Smooth muscle cell of the brain vasculature (primary cell): ENCODE measurements at places on chromosomes 7 and 10.

- DNase-seq, result no peak
Measured at GRCh38 chr10:120982507-120982906, 131.3 kb downstream of the WDR11 start.

DNA sequence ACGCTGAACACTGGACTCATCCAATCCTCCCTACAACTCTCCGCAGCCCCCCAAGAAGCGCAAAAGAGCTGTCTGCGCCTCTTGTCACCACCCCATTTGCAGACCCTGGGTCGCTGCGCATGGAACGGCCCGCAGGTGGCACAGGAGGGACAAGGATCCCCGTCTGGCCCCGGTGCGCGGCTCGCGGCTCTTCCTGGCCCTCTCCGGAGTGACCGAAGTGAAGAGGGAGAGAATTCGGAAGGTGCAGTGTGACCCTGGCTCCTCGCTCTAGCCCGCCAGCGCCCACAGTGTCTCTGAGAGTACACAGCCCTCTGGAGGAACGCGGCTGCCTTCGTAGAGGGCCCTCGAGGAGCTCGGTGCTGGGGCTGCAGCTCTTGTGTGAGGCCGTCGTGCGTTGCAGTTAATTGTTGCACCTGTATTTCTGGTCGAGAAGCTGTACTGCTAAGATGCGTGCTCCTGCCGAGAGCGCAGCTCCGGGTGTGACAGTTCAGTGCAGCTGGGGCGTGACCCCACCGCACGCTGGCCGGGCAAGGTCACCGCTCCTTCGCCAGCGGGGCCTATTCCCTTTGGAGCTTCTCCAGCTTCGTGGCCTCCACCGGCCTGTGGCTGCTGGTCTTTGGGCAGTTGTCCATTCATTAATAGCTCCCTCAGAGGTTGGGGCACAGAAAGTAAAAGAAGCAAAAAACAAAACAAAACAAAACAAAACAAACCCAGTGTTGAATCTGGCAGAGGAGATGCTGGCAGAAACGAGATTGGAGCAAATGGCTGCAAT is 119.0 kb downstream of the SEC23IP start:
- no peak for DNase-seq

DNA sequence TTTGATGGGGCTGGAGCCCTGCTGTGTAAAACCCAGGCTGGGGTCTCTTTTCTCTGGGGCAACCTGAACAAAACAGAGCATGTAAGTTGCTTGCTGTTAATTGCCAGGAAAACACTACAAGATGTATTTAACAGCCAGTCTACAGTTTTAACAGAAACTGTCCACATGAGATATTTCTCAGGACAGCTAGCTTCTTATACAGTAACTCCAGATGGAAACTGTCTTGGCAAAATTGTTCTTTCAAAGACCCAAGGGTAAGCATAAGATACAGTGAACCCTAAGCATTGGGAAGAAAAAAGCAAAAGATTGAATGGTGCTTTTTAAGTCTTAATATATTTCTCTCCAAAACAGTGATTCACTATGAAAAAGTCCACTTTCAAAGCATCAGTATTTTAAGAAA is 8.1 kb downstream of the FKBP14 start:
- no peak for DNase-seq

- no peak for DNase-seq
Measured at GRCh38 chr7:36057323-36057722, 95.7 kb upstream of the EEPD1 start.

GRCh38 chr10:63355682-63356081 is 110.1 kb downstream of the JMJD1C start:
- no peak for DNase-seq

DNA sequence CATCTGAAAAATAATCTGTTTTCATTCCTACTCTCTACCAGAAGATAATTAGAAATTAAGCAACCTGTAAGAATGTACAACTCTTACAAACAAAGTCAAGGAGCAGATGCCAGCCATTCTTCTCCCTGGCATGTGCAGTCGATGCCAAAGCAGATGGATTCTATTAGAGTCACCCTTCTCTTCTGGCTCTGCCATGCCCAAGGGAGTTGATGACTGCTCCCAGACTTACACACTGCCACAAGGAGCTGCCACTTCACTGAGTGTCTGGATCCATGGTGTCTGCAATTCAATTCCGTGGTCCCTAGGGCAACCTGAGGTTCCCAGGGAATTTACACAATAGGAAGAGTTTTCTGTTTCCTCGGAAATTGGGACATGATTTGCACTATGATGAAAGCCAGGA is 89.1 kb upstream of the IFRD1 start:
- no peak for DNase-seq

GRCh38 chr7:143256932-143257331 is 6.3 kb upstream of the GSTK1 start:
- no peak for DNase-seq

DNA sequence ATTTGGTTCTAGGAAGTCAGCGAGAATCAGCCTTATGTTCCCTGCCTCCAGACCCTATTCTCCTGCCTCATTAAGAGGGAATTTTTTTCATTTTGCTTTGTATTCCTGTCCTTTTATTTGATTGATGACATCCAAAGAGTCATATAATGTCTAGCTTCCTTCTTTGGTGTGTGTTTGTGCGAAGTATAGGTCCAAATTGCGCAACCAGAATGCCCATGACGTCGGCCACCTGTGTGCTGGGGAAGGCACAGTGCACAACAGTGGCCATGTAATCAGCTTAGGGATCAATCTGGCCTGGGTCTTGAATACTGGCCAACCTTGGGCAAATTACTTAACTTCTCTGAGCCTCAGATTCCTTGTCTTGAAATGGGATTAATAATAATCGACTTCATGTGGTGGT is 206.2 kb downstream of the VTI1A start:
- DNase-seq, result no peak

DNA sequence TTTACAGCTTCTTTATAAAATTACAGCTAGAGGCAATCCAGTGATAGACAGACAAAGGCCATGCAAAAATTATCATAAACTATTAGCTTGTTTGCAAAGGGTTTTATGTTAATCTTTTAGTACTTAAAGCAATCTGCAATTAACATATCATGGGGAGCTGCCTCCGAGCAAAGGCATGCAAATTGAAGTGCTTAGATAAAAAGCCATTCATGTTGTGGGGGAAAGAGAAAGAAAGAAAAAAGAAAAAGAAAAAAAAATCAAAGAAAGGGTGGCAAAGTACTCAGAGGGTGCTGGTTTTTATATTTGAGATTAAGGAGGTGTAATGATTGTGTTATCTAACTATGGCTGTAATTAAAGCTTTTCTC is 799.5 kb downstream of the LRMDA start:
- no peak for DNase-seq

DNA sequence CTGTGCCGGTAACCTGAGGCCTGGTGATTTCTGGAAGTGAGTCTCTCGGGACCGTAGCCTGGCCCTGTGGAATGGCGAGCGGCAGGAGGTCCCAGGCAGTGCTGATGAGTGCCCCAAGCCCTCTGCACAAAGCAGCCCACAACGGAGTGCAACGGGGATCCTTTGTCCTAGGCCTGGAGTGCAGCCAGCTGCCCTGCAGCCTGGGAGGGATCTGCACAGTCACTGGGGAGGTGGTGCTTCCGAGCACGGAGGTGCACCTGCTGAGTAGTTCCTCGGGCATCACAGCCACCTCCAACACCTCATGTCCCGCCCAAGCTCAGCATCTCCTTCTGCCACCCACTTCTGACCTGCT is 162.8 kb upstream of the ZMIZ1 start:
- DNase-seq, result no peak

GRCh38 chr7:154431045-154431444 is 378.8 kb downstream of the DPP6 start:
- DNase-seq, result no peak

- no peak for DNase-seq
Measured at GRCh38 chr10:58806970-58807628, 294.4 kb downstream of the BICC1 start.

DNA sequence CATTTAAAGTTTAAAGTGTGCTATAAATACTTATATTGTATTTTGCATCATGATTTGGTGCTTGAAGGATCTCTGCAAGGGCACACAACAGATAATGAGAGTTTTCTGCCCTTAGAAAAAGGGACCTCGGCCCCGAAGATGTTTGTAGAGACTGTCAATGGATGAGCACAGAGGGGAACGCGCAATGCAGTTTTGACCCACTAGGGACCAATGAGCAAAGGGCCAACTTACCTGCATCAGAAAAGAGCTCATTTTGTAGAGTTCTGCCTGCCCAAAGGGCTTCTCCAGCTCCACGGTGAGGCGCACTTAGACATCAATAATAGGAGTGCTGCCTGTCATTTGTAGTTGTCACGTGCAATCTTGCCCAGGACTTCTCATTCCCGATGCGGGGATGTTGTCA is 91.1 kb downstream of the BUB3 start:
- DNase-seq, result no peak

DNA sequence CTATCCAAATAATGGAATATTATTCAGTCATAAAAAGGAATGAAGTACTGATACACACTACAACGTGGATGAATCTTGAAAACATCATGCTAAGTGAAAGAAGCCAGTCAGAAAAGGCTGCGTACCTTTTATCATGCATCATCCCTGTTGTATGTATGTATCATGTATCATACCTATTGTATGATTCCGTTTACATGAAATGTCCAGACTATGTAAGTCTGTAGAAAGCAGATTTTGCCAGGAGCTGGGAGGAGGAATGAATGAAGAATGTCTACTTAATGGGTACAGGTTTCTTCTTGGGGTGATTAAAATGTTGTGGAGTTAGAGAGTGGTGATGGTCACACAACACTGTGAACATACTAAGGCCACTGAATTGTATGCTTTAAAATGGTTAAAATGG is 135.9 kb upstream of the KLF14 start:
- no peak for DNase-seq

DNA sequence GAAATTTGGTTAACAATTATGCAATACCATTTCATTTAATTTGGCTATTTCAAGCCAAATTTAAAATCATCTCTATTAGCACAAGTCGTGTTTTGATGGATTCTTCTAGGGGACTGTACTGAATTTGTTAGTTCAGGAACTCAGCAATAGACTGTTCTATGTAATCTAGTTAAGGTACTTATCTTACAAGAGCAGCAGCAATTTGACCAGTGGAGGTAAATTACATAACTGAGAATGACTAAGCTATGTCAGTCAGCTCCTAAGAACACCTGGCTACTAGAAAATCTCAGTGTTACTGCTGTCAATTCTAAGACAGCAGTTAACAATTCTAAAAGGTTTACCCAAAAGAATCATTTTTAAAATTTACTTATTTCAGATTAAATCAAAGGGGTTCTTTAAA is 513.9 kb upstream of the ZWINT start:
- no peak for DNase-seq

DNA sequence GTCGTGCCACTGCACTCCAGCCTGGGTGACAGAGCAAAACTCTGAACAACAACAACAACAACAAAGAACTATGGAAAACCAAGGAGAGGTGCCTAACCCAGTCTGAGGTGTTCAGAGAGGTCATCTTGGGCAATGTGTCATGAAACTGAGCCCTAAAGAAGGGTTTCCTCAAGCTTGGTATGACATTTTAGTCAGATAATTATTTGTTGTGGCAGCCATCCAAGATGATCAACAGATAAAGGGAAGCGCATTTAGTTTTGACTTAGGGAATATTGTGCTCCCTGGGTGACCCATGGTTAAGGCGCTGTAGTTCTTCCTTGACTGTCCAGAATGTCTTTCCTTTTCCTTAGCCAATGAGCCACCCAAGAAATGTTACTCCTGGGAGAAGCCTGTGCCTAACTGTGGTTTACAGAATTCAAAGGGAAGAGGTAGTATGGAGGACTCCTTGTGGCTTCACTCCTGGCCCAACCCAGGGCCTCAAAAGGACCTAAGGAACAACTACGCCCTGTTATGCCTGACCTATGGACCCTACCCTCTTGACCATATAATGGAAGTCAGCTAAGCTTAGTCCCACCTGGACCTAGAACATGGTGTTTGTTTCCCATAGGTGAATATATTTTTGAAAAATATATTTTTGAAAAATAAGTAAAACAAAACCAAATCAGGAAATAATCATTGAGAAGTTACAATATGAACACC is 42.4 kb downstream of the TPST1 start:
- no peak for DNase-seq

DNA sequence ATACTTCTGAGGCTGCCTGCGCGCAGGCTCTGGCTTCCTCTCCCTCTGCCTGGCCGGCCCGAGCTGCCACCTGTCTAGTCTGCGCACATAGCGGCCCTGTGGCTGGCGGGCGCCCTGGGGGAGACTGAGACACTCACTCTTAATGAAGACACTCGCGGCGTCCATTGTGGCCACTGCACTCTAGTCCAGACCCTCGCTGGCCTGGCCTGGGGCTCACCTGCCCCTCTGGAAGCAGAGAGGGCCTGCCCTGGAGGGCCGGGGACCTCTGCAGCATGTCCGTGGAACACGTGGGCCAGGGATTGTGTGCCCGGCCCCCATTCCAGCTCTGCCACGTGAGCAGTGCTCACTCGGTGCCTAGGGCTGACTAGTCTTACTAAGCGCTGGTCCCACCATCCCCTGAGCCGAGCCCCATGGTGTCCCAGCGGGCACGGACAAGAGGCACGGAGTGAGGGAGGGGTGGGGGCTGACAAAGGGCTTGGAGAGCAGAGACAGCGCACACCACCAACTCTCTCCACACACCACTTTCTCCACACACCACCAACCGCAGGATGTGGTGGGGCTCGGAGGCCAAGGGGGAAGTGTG is 149.3 kb downstream of the ELFN1 start:
- no peak for DNase-seq

DNA sequence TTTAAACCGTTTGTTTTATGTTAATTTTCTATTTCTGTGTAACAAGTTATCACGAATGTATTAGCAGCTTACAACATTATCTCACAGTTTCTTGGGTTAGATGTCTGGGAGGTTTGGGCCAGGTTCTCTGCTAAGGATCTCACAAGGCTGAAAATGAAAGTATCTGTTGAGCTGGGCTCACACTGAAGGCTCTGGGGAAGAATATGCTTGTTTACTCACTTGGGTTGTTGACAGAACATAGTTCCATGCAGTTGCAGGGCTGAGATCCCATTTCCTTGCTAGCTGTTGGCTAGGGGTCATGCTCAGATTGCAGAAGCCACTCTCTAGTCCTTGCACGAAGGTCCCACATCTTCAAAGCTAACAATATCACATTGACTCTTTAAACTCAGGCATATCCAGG is 266.6 kb upstream of the GNAI1 start:
- no peak for DNase-seq

DNA sequence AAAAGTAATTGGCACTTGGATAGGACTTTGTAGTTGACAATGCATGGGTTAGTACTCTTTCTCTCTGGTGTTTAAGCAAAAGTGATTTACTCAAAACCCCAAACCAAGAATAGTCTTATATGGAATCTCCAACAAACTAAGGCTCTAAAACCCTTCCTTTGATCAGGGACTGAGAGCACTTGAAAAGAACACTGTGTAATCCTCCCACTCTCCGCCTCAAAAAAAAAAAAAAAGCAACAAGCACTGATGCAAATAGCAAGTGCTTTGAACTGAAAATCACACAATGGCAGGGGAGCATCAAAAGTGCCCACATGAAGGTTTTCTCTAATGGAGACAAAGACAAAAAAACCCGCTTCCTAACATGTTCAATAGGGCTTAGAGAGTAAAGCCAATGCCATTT is 467.9 kb upstream of the AUTS2 start:
- no peak for DNase-seq

GRCh38 chr10:88676283-88677060 is 12.2 kb downstream of the LIPF start:
- no peak for DNase-seq

GRCh38 chr7:20172736-20173334 is 44.3 kb downstream of the MACC1 start:
- DNase-seq, result peak; percentile 17

GRCh38 chr7:73936967-73937366 is 76.0 kb downstream of the TMEM270 start:
- no peak for DNase-seq
